ENCODE measurements at places on chromosomes 7 and 10.
A peak's percentile ranks its signal among the peaks of the same experiment; 100 is the strongest.

DNA sequence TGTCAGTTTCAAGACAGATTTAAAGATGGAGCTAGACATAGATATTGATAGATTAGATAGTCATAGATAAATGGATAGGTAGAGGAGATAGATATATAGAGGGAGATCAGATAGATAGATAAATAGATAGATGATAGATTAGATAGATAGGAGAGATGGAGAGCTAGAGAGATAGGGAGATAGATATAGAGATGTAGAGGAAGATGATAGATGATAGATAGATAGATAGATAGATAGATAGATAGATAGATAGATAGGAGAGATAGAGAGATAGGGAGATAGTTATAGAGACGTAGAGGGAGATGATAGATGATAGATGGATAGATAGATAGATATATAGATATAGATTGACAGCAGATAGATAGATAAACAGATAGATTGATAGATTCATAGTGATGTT lies 1038.8 kb upstream of the AUTS2 start:
- ATAC-seq, result no peak

GRCh38 chr7:32258265-32258664 lies 188.1 kb upstream of the PDE1C start:
- no peak for ATAC-seq

DNA sequence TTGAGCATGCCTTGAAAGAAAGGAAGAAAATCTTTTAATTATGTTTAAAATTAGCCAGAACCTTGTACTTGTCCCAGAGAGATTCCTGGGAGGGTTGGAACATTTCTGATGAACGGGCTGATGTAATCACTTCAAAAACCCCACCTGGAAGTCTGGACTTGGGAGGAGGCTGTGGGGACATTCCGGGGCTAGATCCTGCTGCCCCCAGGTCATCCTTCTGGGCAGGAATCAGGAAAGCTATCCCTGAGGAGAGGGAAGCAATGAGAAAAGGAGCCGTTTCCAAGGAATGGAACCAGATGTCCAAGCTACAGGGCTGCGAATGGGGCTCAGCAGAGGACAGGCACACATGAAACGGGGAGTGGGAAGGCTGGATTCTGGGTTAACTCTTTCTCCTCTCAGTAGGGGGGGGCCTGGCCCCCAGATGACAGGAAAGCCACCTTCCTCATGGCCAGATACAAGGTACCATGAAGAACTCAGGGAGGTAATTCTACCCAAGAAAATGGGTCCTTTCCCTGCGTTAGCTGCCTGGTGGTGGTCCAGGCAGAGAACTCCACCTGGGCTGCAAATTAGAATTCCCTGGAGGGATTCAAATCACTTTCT lies 280.1 kb downstream of the TCF7L2 start:
- no peak for ATAC-seq

GRCh38 chr10:49518982-49519578 lies 19.8 kb downstream of the ERCC6 start:
- peak; percentile 59 for ATAC-seq

- no peak for ATAC-seq
Observed at GRCh38 chr10:84890706-84891105, 562.3 kb downstream of the CCSER2 start.

DNA sequence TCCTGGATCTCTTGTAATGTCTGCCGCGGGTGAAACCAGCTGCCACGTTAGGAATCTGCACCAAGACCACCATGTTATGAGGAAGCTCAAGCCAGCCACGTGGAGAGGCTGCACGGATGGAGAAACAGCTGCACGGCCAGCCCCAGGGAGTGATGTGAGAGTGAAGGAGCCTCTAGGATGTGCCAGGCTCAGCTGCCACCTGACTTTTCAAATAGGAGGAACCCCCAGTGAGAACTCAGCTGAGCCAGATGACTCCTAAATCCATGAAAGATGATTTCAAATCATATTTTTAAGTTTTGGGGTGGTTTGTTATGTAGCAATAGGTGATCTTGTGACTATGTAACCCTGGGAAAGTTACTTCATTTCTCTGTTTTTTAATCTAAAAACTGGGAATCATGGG lies 71.7 kb downstream of the PRKAG2 start:
- ATAC-seq, result no peak

GRCh38 chr7:31108097-31108657 lies 56.1 kb downstream of the ADCYAP1R1 start:
- ATAC-seq, result no peak

GRCh38 chr10:77332256-77332655 lies 305.4 kb downstream of the KCNMA1 start:
- ATAC-seq, result peak; percentile 80

DNA sequence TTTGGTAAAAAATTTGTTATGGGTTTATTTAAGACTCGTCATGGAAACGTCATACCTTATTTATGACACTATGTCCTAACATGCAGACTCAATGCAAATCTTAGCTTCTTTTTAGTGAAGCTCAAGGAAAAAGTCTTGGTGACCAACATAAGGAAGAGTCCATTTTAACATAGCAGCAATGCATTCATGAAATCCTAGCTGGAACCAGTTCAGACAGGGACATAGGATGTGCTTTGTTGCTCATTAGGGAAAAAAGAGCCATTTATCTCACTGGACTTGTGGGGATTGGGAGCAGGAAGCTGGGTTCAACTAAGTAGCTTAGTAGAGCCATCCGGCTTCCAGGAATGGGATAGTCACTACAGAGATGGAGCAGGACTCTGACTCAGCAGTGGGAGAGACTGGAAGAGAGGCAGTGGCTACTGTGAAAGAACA lies 100.7 kb upstream of the DKK1 start:
- peak; percentile 54 for ATAC-seq
